ENCODE measurements at places on chromosomes 1 and 21.
A peak's percentile ranks its signal among the peaks of the same experiment; 100 is the strongest.

DNA sequence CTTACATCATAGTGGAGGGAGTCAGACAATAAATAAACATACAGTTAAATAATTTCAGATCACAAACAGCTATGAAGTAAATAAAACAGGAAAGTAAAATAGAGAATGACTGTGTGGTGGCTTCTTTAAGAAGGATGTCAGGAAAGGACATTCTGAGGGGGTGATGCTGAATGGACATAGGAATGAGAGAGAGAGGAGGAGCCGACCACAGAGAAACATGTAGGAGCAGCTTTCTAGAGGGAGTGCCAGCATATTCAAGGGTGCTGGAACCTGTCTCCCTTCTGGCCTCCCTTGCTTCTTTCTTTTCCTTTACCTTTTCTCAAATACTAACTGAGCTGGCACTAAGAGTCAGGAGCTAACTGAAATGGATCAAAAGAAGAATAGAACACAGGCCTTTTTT is 20.5 kb upstream of the BCL10 start:
- no peak for DNase-seq

- no peak for DNase-seq
These were observed 37.9 kb downstream of the WDR3 start for GRCh38 chr1:117967477-117967876.

DNA sequence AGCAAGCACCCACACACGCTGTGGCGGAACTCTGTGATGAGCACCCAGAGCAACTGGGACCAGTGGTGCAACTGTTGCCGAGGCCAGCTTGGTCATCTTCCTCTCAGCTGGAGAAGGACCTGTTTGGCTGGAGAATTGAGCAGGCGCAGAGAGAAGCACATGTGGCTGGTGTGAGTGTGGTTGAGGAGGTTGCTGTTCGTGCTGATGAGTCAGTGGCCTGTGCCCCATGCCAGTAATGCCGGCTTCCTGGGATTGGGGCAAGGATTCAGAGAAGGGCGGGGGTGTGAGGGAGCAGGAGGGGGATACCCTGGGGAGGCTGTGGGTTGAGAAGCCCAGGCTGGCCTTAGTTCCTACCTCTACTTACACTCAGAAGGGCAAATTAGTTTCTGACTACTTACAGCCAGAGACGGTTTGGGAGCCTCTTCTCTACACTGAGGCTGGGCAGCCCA is 57.5 kb upstream of the EPS8L3 start:
- DNase-seq: peak; percentile 89

- DNase-seq: no peak
These were observed 307.9 kb downstream of the COL11A1 start for GRCh38 chr1:102800406-102800805.

- no peak for DNase-seq
These were observed 919 bp downstream of the HECTD3 start for GRCh38 chr1:45009956-45010854.

GRCh38 chr1:207021876-207022596 is 10.5 kb downstream of the C1orf116 start:
- DNase-seq: no peak

DNA sequence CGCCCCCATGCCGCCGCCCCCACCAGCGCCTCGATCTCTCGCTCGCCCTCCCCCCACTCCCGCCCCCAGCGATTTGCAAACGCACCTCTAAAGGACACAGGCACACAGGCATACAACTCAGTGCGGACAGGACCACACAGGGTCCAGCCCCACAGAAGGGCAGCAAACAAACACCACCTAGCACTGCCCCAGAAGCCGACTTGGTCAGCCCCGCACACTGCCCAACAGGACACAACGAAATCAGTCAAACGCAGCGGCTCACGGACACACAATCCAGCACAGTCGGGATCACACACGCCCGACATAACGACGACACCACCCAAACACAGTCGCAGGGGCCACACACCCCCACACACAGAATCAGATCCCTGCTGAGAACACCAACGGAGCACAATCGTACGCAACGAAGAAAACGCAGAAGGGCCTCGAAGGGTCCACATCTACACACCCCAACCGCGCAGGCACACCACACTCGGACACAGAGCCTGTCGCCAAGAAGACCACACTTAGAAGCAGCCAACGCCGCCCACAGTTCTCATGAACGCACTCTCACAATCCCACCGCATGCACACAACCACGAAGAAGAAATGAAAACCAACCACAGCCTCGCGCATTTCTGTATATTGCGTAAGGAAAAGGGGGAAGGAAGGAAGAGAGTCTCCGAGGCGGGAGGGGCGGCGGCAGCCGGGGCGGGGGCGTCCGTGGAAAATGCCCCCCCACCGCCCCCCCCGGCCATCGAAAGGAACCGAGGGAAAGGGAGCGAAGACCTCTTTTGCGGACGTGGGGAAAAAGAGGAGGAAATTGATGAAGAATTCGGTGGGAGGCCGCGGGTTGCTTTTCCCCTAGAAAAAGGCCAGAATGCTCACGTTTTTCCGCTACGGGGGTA is 481 bp downstream of the TAL1 start:
- peak; percentile 41 for DNase-seq

DNA sequence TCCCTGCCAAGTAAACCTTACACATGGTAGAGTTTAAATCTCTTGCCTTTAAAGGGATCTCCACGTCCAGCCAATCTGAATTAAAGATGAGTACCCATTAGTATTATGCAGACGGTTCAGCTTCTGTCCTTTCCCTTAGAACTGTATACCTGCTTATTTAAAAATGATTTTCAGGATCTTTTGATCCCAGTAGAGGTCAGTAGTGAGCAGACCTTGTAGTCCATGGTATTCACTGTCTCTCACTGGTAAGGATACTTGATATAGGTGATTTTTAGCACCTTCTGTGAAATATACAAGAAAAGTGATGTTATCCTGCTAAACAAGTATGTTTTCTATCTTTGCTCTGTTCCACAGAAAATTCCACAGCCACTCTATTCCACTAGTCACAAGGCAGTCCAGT is 1211.6 kb upstream of the ADGRL4 start:
- no peak for DNase-seq

GRCh38 chr1:219897914-219898313 is 30.4 kb downstream of the SLC30A10 start:
- DNase-seq: no peak

DNA sequence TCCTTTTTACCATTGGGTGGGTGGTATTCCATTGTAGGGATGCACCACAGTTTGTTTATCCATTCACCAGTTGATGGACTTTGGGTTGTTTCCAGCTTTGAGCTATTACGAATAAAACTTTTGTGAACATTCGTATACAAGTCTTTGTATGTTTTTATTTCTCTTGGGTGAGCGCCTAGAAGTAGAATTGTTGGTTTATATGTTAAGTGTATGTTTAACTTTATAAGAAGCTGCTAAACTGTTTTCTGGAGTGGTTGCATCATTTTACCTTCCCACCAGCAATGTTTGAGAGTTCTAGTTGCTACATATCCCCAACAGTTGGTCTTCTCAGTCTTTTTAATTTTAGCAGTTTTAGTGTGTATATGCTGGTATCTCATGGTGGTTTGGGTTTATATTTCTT is 132.5 kb downstream of the PEX14 start:
- DNase-seq: no peak

DNA sequence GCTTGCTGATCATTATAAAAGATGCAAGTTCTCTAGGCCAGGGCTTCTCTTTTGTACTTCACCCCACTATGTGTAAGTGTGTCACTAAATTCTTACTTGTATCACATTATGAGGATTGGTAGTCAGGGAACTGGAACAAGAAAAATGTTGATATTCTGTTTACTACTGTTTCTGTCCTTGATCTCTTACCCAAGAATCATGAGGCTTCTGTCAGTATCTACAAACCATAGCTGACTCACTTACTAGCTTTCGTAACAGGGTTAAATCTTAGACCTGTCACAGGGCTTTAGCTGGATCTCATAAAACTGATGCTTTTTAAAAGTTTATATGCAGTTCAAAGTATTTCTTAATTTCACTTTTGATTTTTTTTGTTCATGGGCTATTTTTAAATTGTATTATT is 681.2 kb downstream of the PLPP3 start:
- no peak for DNase-seq

DNA sequence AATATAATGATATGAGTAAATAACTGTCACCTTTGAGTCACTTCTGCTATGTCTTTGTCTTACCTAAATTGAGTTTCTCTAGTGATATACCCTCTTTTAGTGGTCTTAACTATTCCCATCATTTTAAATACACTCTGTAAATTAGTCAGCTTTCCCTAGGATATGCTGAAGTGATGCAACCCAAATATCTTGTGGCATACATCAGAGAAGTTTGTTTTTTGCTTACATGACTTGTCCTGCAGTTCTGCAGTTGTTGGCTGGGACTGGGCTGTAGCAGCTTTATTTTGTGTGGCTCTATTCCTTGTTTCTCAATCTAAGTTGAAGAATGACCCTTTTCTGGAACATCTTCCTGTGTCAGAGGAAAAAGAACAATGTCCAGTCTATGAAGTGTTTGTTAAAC is 76.4 kb downstream of the TTC3 start:
- no peak for DNase-seq

DNA sequence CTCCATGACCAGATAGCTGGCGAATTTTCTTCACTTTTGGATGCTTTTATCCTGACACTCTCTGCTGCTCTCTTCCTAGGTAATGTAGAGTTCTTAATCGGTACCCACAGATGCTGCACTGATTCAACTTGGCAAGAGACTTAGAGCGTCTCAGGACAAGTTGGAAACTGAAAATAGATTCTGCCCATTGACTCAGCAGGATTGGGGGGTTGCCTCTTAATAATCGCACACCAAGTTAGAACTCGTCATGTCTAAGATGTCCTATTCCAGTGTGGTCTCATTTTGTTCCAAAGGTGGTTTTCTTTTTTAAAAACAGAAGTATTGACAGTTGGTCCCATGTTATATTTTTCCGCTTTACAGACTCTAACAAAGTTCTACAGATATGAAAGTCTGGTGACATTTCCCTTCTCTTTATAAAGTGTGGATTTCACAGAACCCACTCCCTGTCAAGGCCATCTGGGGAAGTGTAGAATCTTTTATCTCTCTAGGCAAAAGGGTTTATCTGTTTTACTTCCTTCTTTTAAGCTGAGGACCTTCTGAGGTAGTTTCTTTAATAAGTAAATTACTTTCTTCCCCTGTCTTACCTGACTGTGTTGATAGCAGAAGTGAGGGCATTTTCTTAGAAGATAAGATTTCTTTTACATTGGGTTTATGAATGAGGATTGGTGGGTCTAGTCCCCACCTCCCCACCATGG is 12.1 kb upstream of the DIPK1A start:
- DNase-seq: no peak
